ENCODE measurements at places on chromosomes 4 and X.
A peak's percentile ranks its signal among the peaks of the same experiment; 100 is the strongest.

- no peak for DNase-seq
Measured at GRCh38 chrX:37371578-37371991, 22.4 kb downstream of the PRRG1 start.

- no peak for DNase-seq
Measured at GRCh38 chrX:19747652-19748610, 139.5 kb downstream of the SH3KBP1 start.

DNA sequence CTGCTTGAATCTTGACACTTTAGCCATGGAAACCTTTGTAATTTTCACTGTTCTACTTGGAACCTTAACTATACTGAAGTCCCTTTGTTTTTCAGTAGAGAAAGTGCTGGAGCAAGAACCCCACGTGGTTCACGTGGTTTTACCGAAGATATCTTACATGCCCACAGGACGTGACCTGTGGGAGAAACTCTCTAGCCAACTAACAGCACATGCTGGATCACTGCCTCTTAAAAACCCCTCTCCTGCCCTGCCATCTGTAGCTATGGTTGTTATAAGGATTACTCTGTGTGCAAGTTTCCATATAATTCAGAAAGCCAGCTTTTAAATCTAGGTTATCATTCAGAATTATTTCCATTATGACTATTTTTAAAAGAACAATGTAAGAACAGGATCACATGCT is 30.2 kb downstream of the SPANXD start:
- DNase-seq: no peak

- no peak for DNase-seq
Measured at GRCh38 chrX:145865082-145865481, 47.5 kb downstream of the SLITRK2 start.

DNA sequence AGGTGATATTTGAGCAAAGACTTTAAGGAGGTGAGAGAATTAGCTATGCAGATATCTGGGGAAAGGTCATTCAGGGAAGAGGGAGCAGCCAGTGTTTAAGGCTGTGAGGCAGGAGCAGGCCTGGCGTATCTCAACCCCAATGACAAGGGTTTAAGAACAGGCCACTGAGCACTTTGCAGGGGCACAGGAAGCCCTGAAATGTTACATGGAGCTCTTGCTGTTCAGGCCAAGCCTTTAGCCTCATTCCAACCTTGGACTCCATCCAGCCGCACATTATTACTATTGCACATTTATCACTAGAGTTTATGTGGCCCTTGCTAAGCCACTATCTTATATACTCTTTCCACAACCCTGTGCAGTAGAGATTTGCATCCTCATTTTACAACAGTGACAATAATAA is 114.0 kb downstream of the EFNB1 start:
- DNase-seq: no peak

- peak; percentile 78 for DNase-seq
Measured at GRCh38 chrX:153646620-153647373, at the start of gene DUSP9. Gene DUSP9 (plus strand): TSS chrX:153647203. CDS start chrX:153647954, 751 bp downstream.

DNA sequence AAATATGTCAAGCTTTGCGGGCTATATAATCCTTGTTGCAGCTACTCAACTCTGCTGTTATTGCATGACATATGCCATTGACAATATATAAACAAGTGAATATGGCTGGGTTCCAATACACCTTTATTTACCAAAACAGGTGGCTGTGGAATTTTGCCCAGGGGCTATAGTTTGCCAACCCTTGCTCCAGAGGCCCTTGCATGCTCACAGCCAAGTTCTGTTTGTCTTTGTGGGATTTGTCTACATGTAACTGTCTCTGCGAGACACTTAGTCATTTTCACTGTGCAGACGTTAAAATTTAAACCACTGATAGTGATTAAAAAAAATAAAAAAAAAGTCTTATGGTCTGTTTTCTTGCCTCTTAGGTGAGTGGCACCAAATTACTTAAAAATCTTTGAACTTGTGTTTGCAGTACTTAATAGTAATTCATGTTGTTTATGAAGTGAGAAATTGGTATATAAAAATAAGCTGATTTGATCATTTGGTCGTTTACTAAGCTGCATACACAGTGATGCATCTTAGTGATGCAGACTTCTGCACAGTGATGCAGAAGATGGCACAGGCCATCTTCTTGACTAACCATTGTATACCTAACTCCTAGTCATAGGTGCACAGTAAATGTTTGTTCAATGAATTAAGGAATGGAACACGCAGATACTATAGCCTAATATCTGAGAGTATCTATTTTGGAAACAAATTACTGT is 170.9 kb downstream of the FRMPD4 start:
- no peak for DNase-seq

GRCh38 chrX:97609357-97609756 is 725.6 kb downstream of the RPA4 start:
- DNase-seq: no peak

DNA sequence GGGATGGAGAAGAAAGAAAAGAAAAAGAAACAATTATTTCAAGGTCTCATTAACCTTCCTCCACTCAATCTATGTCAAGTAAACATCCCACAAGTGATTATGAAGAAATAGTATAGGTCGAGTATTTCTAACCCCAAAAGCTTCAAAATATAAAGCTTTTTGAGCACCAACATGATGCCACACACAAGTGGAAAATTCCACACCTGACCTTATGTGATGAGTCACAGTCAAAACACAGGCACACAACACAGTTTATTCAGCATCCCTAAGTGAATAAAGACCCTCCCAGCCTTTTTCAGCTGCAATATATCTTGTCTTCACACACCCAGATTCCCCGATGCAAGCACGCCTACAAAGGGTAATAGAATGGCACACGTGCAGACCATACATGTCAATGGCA is 51.7 kb upstream of the VEGFC start:
- DNase-seq: no peak

- no peak for DNase-seq
Measured at GRCh38 chr4:152997771-152998487, 61.8 kb downstream of the FHDC1 start.

GRCh38 chr4:108398316-108398715 is 222.1 kb upstream of the RPL34 start:
- no peak for DNase-seq

DNA sequence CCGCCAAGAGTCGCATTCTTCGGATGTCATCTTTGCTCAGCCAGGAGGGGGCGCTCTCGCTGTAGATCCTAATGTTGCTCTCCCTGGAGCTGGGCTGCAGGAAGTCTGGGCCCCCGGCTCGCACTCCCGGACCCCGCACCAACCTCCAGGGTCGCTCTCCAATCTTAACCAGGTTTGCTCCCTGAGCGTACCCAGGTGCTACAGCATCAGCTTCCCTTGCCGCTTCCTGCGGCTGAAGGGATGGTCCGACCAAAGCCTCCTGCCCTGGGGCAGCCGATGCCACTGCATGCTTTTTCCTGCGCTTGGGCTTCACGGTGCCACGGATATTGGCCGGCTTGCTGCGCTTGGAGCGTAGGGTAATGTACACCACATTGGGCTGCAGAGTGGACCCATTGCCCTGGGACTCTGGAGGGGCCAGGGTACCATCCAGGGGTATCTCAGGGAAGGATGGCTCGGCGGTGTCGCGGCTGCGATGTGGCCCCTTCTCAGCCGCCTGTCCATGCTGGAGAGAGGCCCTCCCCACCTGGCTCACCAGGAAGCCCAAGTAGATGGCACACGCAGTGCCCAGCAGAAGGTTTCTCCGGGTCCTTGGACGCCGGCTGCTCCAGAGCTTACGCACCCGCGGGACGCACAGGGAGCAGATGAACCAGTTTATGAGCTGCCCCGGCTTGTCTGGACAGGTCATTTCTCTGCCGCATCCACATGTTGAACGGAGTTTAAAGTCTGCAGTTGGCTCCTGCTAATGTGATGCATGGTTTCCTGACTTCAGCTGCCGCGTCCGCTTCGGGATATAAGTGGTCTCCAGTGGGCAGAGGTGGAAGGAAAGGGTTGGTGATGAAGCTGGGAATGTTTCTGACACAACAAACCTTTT is 1.9 kb downstream of the GASK1B start:
- DNase-seq: peak; percentile 34

- DNase-seq: no peak
Measured at GRCh38 chrX:20437683-20438082, 171.0 kb upstream of the RPS6KA3 start.

DNA sequence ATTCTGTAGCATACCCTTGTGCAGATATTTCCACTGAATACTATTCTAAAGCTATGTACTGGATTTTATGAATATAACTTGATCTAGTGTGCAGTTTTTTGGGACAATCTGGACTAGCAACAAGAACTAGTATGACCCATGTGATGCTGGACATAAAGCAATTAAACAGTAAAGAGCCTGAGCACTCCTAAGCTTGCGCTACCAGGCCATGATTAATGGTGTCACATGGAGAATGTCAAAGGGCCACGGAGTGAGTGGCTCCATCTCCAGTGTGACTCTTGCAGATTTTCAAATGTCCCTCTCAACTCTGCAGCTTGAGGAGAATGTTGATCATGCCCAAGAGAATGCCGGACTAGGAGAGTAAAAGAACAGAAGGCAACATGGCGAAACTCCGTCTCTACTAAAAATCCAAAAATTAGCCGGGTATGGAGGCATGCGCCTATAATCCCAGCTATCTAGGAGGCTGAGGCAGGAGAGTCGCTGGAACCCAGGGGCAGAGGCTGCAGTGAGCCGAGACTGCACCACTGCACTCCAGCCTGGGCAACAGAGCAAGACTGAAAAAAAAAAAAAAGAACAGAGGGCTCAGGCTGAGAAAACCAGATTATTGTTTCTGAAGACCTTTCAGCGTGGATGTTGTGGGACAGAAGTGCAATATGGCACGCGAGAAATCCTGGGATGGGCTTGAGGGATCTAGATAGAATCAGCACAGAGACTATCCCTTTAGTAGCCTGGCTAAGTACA is 45.0 kb downstream of the TIGD2 start:
- DNase-seq: no peak

DNA sequence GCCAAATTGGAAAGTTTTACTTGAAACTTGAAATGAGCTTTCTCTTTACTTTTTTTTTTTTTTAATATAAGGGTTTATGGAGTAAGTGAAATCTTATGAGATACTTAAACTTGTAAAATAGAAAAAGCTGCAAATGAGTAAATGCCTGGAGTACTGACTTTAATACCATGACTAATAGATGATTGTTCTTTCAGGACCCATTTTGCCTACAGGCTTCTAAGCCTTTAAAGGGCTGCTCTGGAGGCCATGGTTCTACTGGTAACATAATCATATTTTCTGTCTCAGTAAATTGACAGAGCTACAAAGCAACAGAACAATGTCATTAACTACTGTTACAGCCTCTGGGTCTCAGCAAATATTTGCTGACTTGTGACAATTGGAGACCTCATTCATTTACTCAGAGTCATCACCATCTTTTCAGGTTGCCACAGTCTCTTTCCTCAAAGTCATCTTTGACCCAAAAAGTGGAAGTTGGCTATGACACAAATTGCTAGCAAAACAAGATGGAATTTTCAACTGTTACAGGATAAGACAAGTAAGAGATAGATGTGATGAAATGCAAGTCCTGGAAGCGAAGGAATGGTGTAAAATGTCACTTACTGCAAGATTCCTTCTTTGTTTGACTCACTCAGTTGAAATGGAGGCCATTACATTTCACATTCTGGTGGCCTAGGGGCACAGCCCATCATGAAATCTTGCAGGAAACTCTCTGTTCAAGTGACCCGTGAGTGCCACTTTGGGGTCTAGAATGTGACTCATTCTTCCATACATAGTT is 132.7 kb downstream of the BTC start:
- no peak for DNase-seq

DNA sequence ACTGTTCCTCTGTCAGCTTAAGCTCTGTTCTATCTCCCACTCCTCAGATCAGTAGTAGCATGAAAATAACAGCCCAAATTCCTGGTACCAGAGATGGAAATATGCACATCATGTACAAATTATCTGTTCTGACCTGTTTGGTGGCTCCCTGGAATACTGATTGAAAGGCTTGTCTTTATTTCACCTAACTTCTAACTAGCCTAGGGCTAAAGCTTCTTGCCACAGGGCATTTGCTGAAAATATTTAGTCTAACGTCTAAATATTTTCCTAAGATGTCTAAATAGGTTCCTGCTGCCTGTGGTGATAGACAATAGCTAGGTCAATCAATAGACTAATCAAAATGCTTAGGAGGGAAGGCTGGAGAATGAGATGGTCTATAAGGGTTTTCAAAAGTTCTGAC is 12.9 kb upstream of the PRMT9 start:
- DNase-seq: no peak

- DNase-seq: no peak
Measured at GRCh38 chr4:64465263-64465662, 56.0 kb upstream of the TECRL start.

DNA sequence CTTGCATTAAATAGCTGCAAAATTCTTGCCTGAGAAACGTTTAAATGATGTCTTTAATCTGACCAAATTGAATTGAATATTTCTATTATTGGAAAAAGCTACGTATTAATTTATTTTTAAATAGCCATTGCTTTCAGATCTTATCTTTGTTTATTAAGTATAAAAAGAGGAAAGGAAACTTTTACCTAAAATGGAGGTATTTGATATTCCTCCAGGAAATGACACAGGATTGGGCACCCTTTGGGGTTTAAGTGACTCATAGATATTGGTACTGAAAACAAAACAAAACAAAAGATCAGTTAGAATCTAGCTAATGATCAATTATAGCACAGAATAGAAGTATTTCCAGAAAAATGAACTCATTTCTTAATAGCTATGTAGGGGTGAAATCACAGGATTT is 34.1 kb downstream of the PLS3 start:
- no peak for DNase-seq

- DNase-seq: peak; percentile 58
Measured at GRCh38 chrX:68978255-68978654, 149.4 kb downstream of the EFNB1 start.

DNA sequence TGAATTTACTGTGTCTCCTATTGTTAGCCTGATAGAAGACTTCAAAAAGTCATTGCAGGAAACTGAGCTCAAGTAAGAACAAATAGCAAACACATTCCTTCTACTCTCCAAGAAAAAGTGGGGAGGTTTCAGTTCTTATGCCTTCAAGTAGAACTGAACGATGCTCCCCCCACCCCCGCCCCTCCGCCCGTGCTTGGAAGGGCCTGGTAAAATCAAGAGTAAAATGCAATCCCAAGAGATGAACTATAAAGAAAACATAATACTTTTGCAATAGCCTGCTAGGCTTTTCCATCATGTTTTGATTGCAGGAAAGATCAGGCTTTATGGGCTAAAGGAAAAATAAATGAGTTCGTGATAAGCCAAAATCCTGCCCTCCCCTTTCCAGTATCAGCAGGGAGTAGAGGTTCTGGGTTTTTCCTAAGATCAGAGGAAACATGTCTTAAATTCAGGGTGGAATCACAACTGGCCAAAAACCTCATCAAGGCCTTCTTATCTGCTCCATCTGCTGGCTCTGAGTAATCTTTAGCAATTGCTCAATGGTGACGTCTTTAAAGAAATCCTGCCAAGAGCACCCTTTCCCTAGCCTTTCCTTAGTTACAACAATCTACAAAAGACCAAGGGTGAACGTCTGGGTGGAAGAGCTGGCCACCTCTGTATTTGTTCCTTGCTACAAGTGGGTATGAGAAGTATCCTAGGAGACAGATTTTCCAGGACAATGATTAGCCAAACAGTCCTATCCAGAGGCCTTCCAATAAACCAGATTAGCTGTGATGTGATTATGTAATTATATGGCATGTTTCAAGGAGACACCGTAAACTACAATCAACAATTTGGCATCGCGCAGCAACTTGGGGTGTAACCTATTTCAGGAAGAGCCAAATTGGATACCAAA is 66.3 kb upstream of the FAM9C start:
- DNase-seq: no peak

GRCh38 chrX:134990801-134991481 is at the start of gene SMIM10:
Gene SMIM10 (plus strand): TSS chrX:134990991. CDS start chrX:134991096, 105 bp downstream.
- DNase-seq: peak; percentile 53

Measured in iPS-NIHi11 (cell line).